ENCODE measurements at places on chromosomes 6 and 20.

- no peak for DNase-seq
Measured at GRCh38 chr6:150336299-150336698, 32.5 kb upstream of the IYD start.

DNA sequence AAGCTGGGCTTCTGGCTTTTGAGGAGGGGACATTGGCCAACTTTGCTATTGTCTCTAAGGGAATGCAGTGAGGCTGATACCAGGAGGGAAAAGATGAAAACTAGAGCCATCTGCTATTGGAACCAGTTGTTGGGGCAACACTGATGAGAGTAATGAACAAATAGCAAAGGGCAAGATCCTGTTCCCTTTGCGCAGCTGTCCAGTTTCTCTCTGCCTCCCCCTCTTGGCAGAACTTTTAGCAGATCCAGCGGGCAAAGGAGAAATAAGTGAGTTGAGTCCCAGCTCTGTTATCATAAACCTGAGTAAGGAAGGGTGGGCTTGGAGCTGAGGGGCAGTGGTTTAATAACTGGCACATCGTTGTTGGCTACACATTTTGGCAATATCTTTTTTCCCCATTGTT lies 126.8 kb downstream of the AKAP7 start:
- DNase-seq: no peak

- DNase-seq: no peak
Measured at GRCh38 chr6:90715093-90715655, 128.3 kb upstream of the MAP3K7 start.

DNA sequence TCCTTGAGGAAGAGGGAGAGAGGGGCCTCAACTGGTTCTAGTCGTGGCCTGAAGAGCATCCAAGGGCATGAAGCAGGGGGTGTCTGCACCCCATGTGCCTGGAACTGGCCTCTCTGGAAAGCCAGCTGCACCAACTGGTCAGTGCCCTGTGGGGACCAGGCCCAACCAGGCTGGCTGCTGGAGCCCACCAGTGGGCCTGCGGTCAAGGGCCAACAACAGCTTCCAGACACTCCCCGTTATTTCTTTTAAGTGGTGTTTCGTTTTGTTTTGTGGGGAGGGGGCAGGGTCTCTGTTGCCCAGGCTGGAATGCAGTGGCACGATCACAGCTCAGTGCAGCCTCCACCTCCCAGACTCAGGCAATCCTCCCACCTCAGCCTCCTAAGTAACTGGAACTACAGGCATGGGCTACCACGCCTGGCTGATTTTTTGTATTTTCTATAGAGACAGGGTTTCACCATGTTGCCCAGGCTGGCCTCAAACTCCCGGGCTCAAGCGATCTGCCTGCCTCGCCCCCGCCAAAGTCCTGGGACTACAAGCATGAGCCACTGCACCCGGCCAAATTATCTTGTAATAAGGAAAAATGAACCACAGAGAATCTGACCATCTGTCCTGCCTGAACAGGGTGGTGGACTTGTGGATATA lies 11.9 kb upstream of the C20orf144 start:
- no peak for DNase-seq

- no peak for DNase-seq
Measured at GRCh38 chr6:13987400-13987865, 62.7 kb downstream of the RNF182 start.

GRCh38 chr6:134999107-134999506 lies 49.2 kb upstream of the ALDH8A1 start:
- no peak for DNase-seq

DNA sequence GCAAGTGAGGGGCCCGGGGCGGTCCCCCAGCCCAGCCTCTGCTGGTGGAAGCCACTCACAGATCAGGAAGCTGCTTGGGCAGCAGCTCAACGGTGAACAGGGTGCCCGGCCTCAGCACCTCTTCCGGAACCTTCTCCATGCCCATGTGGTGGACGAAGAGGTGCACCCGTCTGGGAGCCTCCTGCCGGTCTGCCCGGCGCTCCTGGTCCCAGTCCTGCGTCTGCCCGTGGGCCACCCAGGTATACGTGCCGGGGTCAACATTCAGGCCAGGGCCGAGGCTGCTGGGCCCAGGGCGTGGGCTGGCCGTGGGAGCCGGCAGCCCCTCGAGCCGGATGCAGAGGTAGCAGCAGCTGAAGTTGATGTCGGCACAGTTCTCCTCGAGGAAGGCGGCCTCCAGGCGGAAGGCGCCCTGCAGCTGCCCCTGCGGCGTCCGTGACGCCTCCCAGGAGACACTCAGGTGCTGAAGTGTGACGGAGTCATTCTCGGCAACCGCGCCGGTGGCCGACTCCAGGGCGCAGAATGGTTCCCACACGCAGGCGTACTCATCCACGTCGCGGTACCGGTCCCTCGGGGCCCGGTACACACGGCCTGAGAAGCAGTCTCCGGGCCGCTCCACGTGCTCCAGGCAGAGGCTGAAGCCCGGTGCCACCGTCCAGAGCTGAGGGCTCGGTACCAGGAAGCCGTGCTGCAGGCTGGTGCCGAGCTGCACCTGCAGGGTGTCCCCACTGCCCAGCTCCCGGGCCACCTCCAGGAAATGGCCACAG lies 8.7 kb downstream of the FNDC11 start:
- DNase-seq: no peak

DNA sequence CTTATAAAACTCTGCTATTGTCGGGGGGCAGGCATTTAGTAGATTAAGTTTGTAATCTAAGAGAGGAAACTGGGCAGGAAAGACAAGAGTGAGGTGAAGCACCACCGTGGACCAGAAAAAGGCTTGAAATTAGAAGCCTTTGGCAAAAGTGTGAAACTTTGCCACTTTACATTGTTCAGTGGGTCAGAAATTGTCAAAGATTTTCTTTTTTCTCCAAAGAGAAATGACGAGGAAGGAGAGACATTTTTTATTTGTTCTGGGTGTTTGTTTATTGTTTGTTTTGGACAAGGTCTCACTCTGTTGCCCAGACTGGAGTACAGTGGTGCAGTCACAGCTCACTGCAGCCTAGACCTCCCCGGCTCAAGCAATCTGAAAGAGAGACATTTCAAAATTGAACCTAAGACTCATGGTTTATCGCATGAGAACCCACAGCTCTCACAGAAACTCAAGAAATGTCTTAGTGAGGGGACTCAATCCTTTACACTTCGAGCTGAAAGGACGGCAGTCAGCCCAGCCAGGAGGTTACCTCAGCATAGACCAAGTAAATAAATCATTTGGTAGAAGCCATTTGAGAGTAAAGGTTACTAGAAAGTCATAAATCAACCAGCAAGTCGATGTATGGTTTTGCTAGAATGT lies 262.8 kb upstream of the TAB2 start:
- no peak for DNase-seq

DNA sequence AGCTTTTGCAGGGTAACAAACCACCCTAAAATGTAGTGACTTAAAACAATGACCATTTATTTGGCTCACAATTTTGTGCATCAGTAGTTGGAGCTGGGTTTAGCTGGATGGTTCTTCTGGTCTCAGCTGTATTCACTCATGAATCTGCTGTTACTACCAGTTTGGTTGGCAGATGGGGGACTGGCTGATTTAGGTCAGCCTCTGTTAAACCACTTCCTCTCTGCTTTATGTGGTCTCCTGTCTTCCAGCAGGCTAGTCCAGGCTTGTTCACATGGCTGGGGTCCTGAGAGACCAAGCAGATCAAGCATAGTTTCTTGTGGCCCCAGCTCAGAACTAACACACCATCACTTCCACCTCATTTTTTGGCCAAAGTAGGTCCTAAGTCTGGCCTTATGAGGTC lies 67.2 kb upstream of the LAMP5 start:
- DNase-seq: no peak

DNA sequence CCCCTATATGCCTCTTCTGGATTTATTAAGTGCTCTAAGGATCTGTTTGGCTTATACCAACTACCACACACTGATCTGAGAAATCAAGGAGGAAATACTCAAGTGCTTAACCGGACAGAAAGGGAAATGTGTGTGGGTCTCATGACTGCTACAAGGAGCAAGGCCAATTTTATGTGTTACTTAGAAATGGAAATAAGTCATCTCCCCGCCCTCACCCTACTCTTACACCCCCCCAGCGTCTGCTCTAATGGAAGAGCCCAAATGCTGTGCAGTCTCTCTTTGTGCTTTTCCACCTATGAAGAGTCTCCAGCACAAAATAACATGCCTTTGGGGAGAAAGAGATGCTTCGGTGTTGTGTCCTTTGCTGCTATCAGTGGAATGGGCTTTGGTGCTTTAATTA lies 428.8 kb upstream of the ARID1B start:
- no peak for DNase-seq

Measured in stimulated activated CD4-positive, alpha-beta T cell treated with anti-CD3 and anti-CD28 coated beads, Interleukin-1b, Interleukin-23, amount 100 ng/mL, for 4 hours (primary cell).